BJ (cell line): ENCODE measurements at places on chromosomes 16 and 17.

GRCh38 chr17:80254396-80255251, 6.0 kb upstream of the RNF213 start:
- peak; percentile 65 for DNase-seq

DNA sequence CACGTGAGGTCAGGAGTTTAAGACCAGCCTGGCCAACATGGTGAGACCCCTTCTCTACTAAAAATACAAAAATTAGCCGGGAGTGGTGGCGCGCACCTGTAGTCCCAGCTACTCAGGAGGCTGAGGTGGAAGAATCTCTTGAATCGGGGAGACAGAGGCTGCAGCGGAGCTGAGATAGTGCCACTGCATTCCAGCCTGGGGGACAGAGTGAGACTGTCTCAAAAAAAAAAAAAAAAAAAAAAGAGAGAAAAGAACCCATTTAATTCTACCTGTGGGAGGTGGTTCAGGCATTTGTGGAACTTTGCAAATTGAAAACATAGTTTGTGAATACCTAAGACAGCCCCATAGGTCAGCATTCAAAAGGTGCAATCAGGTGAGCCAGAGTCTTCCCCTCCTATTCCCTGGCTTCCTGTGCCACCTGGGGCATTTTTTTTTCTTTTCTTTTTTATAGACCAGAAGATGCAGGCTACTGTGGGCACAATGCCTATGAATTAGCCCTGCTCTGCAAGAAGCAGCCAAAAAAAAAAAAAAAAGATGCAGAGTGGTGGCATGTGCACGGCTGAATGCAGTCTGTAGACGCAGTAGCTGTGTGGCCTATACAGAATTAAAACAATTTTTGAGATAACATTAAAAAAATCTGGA, 9.1 kb upstream of the SOCS3 start:
- no peak for DNase-seq

- no peak for DNase-seq
Measured at GRCh38 chr17:68446626-68447041, 10.7 kb downstream of the WIPI1 start.

- peak; percentile 9 for DNase-seq
Measured at GRCh38 chr17:58741121-58741625, 14.5 kb upstream of the PPM1E start.

DNA sequence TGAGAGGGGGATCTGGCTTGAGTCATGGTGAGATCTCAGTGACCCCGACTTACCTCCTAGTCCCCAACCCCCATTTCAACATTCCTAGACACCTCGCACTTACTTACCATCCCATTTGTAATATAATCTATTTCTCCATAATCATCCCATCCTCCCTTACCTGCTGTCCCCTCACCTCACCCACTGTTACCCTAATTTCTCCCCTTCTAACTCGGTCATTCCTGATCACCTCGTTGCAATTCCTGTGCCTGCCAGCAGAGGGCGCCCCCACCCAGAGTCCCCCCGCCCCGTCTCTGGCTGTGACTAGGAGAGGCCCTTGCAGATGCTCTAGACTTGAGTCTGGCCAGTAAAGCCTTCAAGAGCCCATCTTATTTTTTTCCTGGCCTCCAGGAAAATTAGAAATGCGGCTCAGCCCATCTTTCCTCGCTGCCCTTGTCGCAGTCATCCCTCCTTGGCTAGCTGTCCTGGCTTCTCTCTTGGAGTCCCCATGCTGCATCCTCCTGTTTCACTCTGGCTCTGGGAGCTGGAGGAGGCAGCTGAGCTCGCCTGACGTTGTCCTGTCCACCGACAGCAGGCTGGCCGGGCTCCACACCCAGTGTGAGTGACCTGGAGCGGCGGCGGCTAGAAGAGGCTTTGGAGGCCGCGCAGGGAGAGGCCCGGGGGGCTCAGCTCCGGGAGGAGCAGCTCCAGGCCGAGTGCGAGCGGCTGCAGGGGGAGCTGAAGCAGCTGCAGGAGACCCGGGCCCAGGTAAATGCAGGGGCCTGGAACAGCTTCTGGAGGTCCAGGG, 5.0 kb downstream of the TBKBP1 start:
- no peak for DNase-seq

DNA sequence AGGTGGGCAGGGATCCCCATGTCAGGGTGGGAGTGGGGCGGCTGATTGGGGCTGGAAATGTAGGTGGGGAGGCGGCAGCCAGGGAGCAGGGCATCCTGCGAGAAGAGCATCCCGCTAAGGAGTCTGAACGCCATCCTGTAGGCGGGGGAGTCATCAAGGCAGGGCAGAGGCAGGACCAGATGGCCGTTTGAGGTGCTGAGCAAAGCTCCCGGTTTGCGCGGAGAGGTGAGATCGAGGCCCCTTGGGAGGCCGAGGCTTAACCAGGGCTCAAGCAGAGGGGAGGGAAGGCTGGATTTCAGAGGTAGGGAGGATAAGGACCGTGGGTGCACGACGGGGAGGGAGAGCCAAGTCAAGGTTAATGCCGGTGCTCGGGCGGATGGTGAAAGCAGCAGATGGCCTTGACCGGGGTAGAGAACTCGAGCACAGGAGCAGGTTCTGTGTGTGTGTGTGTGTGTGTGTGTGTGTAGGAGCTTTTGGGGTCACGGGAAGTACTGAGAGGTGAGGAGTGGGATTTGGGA, 472 bp upstream of the NME2 start:
- no peak for DNase-seq

DNA sequence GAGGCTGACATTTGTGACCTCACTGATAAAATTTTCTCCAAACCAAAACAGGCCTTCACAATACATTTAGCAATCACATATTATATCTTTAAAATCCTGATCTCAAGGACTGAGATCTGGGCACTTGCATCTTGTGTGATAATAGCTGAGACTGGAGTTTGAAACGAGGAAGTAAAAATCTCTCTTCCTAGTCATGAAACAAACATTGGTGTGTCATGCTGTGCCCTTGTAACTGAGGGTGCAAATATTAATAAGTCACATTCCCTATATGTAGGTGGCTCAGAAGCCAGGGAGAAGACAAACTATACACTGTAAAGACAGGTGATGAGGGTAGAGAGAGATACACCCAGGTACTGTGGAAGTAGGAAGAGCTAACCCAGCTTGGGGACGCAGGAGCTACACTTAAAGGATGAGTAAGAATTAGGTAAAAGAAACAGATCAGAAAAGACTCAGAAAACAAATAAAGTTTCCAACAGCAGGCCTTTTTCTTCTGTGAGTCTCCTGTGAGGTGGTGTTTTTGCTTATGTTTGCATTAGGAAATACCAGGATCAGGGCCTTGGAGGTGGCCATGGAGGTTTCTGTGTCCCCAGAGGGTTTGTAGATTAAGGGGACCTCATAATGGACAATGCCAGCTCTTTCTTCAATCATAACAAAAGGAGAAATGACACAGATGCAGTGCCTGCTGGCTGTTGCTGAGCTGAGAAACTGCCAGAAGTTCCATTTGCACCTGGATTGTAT, 335.7 kb downstream of the GRIN2A start:
- no peak for DNase-seq

- no peak for DNase-seq
Measured at GRCh38 chr17:45319239-45319703, 2.5 kb upstream of the MAP3K14 start.

- DNase-seq = no peak
Measured at GRCh38 chr17:51097708-51098446, 22.8 kb downstream of the SPAG9 start.

GRCh38 chr16:88007321-88007731, 56.1 kb downstream of the BANP start:
- DNase-seq = no peak

DNA sequence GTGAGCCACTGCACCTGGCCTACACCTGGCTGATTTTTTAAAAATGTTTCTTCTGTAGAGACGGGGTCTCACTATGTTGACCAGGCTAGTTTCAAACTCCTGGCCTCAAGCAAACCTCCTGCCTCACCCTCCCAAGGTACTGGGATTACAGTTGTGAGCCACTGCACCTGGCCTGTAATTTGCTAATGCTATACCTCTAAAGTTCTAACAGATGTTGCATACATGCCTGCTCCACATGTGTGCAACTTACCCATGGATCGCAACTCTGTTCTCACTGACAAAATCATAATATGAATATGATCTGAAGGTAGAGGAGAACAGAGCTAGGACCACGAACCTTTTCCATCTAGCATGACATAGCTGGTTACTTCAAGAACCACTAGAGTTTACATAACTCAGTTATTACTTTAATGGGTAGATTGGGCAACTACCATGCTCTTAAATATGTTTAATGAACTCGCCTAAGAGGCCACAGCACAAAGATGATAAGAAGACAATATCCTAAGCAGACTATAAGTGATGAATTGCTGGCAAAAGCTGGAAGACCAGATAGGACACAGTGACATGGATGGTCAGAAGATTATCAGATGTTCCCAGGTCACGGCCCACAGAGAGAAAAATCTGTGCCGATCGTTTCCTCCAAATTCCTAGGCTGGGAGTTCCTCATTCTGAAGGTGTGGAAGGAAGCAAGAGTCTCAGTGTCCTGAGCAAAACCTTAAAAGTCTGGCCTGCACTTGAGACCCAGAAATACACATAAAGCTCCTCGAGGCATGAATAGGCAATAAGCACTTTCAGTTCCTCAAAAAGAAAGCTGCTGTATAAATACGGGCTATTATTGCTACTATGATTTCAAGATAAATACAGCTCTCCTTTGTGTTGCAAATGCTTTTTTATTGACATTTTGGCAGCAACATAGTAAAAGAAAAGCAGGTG, 53.6 kb upstream of the ICAM2 start:
- no peak for DNase-seq

- DNase-seq = no peak
Measured at GRCh38 chr16:57999366-57999970, 1.0 kb downstream of the ZNF319 start.

DNA sequence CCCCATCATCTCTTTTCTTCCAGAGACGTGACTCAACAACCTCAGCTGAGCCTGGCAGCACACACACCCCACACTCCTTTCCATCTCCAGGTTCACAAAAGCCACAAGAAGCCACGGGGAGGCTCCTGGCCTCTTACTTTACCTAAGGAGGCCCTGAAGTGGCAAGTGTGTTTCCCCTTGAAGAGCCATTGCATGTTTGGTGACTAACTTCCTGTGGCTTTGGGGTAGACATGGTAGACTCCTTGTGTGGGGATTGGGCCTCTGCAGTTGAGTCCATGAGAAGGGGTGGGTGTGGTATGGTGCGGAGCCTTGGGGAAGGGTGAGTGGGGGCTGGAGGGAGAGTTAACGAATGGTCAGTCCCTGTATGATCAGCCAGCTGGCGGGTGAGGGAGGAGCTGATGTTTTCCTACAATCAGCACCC, 24.2 kb downstream of the SAP30BP start:
- DNase-seq = no peak

DNA sequence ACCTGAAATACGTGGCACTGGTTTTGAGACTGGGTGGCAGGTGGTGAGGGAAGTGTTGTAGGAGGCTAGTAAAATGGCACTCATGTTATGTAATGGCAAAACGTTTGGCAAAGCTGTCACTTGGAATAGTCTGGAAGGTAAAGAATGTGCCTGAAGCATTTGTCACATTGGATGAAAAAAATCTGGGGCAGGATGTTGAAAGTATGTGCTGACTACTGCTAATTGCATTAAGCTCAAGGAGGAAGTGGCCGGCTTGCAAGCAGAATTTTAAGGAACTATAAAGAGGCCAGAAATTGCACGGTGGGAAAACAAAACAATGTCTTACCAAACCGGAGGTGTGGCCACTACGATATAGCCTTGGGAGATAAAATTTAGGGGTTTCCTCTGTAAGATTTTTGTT, 26.6 kb upstream of the NLRP1 start:
- DNase-seq = no peak

- DNase-seq = no peak
Measured at GRCh38 chr17:75242461-75243042, 18.9 kb downstream of the GGA3 start.

GRCh38 chr17:6387442-6387841, 47.5 kb downstream of the AIPL1 start:
- DNase-seq = no peak

DNA sequence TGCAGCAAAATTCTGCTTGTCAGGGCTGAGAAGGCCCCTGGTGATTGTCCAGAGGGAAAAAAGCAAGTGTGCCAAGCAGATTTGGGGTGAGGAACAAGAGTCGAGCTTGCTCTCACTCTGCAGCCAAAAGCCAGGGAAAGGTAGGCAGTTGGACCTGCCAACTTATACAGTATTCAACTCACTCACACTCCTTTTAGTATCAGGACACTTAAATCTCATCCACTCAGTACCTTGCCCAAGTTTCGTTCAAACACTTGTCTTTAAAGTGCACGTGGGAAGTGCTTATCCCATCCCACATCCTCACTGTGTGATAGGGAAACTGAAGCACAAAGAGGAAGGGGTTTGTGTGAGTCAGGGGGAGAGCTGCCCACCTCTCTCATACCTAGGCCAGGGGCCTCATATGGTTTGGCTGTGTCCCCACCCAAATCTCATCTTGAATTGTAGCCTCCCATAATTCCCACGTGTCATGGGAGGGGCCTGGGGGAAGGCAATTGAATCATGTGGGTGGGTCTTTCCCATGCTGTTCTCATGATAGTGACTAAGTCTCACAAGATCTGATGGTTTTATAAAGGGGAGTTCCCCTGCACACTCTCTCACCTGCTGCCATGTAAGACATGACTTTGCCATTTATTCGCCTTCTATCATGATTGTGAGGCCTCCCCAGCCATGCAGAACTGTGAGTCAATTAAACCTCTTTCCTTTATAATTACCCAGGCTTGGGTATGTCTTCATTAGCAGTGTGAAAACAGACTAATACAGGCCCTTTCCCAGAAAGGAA, 25.6 kb upstream of the CES5A start:
- DNase-seq = no peak

DNA sequence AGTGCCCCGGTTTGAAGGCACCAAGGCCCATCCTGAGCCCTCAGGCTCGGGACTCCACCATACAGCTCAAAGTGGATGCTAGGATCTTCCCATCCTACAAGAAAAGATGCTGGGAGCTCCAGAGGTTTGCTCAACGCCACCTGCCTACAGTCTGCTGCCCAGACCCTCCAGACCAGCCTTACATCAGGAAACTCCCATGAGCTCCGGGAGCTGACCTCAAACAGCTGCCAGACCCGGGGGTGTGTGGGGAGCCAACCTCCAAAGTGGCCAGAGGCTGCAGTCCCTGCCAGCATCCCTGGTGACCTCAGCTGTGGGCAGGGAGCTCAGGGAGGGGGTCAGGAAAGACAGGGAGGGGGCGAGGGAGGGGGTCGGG, 43.8 kb downstream of the C16orf82 start:
- DNase-seq = no peak

DNA sequence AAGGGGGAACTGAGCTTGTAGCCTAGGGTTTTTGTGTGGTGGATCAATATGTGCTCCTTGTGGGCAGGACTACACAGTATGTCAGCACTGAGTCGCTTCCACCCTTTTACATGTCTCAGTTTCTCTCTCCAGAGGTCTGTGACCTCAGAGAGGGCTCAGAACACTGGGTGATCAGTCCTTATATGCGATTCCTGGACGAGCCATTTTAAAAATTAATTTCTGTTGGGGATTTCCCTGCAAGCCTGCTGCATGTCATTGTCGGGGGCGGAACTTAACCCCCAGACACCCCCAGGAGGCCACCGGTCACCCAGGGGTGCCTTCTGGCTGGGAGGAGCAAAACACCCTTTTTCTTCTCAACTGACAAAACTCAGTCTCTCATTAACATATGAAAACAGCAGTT, 14.1 kb downstream of the DHRS7B start:
- DNase-seq = no peak

- no peak for DNase-seq
Measured at GRCh38 chr16:19804538-19805323, 79.9 kb downstream of the GPRC5B start.

GRCh38 chr16:50642349-50642748, 38.8 kb downstream of the SNX20 start:
- no peak for DNase-seq
